ENCODE measurements at places on chromosomes 2 and 18.

DNA sequence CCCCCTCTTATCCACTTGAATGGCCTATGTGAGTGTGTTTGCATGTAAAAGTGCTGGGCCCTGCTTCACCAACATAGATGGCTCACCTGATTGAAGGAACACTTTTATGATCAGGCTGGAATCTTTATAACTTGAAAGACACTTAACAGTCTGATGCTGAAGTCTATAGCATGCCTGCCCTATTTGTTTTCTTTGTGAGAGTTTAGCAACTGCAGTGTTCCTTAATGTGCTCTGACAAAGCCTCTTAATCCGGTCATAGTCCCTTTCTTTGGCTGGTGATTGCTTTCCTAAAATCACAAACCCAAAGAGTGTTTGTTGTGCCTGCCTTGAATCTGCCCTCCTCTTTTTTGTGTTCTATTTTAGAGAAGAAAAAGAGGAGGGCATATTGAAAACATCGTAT, 1382.8 kb upstream of the CELF4 start:
- no peak for DNase-seq

GRCh38 chr2:212021947-212022346, 516.7 kb downstream of the ERBB4 start:
- DNase-seq = no peak

- no peak for DNase-seq
These were observed 5.6 kb upstream of the PSMD1 start for GRCh38 chr2:231051116-231051515.

- DNase-seq = no peak
These were observed 616.8 kb upstream of the ZEB2 start for GRCh38 chr2:145136702-145137101.

DNA sequence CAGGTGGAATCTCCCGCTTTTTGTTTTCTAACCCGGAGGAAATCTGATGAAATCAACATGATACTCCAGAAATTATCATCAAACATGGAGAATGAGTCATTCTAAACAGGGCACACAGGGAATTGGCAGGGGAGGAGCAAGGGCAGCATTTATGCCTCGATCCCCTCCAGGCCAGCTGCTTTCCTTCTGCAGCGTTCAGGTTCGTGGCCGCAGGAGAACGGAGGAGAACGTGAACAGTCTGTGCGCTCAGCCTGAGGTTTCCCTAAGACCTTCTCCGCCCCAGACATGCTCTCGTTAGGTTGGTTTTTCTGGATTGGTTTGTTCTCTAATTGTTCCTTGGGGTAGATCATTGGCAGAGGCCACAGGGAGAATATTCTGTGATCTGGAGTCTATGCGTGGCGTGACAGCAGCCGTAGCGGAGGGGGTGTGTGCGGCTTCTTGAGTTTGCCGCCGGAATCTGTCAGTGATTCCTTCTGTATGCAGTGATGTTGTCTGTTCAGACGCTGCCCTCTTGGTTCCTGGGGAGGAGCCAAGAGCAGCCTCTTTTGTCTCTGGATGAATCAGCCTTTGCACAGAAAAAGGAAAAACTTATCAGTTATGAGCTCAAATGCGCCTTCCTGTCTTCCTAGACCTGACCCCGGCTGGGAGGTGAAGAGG, 75.9 kb downstream of the SH3BP4 start:
- no peak for DNase-seq

- no peak for DNase-seq
These were observed 725.2 kb downstream of the CPS1 start for GRCh38 chr2:211281430-211282073.

GRCh38 chr2:238966072-238966937, 118.4 kb downstream of the TWIST2 start:
- no peak for DNase-seq

- DNase-seq = no peak
These were observed 3.8 kb downstream of the SIX2 start for GRCh38 chr2:45005261-45006002.

DNA sequence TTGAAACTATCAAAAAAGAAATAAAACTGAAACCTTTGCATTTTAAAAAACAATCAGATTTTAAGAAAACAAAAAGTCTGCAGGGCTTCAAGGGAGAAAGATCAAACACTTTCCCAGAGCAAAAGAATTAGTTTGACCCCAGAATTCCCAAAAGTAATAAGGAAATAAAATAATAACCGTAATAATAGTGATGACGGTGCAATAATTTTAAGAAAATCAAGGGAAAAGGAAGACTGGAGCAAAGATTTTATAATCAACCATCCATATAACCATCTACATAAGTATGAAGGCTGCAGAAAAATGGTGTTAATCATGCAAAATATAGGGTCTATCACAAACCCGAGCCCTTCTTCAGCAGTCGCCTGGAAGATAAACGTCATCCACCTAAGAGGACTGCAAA, 634.8 kb downstream of the GALR1 start:
- DNase-seq = no peak

GRCh38 chr2:234241656-234242458, 191.4 kb downstream of the SPP2 start:
- DNase-seq = no peak

GRCh38 chr2:28510184-28510583, 14.3 kb downstream of the PLB1 start:
- DNase-seq = no peak

DNA sequence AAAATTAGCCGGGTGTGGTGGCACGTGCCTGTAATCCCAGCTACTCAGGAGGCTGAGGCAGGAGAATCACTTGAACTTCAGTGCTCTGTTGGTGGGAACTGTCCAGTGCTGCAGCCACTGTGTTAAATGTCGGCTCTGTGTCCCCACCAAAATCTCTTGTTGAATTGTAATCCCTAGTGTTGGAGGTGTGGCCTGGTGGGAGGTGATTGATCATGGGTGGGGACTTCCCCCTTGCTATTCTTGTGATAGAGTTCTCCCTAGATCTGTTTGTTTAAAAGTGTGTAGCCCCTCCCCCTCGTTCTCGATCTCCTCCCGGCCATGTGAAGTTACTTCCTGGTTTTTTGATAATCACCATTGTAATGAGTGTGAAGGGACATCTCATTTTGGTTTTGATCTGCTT, 9.8 kb upstream of the RPL31 start:
- no peak for DNase-seq

- DNase-seq = no peak
These were observed 39.5 kb downstream of the TPRKB start for GRCh38 chr2:73697606-73698005.

DNA sequence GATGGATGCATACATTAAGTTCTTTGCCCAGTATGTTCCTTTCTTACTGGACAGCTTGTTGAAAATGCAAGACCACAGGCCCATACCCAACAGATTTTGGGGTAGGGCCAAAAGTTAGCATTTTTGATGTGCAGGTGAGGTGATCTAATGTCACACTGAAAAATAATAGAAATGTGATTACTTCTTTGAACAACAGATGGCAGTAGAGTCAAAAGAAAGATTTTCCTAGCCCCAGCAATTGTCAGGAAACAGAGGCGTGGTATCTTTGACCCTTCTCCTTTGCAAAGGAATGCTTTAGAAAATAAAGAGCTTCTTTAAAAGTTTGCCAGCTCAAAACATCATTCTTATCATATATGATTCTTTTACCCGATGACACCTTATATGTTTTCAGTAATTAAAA, 343.6 kb upstream of the SYT4 start:
- no peak for DNase-seq

DNA sequence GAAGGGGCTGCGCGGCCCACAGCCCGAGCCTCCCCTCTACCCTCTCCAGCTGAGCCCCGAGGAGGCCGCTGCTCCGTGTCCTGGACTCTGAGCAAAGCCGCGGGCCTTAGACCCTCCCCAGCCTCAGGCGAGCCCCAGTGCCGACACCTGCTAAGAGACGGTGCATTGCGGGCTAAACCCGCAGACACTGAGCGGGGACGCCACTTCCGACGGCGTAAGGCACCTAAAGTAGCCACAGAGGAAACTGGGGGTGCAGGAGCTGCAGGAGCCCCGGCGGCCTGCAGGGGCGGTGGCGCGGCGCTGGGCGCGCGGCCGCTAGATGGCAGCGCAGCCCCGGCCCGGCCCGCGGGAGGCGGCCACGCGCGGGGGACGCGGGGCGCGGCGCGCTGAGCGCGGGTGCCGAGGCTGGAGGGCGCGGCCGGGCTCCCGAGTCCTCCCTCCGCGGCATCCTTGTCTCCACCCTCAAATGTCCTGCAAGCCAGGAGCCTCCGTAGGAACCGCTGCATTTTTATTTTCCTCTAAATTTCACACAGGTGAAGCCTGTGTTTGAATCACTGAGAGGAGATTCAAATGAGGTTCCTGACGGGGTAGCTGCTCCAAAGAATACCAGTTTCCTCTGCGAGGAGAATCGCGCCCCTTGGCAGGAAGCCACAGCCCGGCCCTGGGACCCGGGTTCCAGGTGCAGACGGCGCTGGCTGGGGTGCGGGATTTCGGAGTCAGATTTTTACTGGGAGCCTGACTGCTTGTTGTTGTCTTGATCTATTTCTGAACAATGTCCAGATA, 650.5 kb downstream of the GALR1 start:
- DNase-seq = no peak

DNA sequence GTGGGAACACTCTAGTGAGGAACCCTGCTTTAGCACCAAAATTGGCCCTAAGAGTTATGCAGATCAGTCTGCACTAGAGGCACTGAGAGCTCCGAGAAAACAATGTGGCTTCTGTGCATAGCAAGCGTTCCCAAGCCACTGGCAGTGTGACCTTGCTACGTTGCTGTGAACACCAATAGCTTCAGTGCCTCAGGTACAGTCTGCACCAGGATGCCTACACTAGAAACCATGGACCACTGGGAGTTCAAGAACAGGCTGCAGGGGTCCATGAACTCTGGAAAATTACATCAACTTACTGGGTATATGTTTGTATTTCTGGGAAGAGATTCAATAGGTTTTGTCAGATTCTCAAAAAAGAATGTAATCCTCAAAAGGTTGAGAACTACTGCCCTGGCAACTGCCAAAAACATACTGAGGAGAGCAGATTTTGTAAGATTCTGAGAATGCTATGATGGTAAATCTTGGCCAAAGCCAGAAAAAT, 18.3 kb upstream of the SP3 start:
- no peak for DNase-seq

- no peak for DNase-seq
These were observed 214.2 kb downstream of the MTX2 start for GRCh38 chr2:176483476-176483875.

DNA sequence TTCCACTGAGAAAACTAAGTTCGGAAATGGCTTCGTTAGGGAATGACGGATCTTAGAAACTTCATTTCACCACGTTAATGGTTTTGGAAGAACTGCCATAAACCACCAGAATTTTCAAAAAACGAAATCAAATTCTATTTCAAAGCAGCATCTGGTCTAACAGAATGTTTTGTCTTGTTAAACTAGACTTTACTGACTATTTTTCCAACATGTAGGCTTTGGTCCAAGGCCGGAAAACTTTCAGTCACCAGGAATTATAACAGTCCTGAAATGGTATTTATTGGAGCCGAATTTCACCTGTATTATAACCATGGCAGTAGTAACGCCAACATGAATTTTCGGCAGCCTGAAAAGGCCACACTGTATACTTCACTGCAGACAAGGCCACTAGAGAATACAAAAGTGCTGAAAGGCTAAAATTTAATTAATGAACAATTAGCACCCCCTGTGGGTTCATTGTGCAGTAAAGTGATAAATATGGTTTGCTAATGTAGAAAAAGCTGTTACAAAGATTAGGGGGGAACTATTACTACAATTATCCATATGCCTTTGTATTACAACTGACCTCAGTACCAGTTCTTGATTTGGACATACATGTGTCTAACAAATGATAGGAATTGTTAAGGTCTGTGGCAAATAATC, 116.4 kb downstream of the ZNF521 start:
- no peak for DNase-seq

DNA sequence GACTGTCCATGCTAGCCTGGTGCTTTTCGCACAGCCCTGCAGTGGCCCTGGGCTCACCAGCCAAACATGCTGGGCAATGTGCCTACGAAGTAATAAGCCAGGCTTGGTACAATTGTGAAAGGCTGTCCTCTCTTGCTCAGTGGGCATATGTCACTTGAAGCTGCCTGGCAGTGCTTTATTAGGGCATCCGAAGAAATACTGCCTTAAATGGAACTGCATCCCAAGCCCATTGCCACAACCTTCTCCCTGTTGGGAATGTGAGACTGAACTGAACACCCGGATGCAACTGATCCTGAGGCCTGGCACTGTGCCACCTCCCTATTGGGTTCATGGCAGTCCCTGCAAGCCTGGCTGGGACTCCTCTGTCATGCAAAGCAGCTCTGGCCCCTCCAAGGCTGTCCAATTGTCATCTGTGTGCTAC, 15.9 kb downstream of the CAPG start:
- DNase-seq = no peak
